ENCODE measurements at places on chromosomes 6 and 20. TPM values are rescaled to one million over a fixed set of nuclear protein-coding genes. Genes with fewer than 3 reads are reported as not detected.

GRCh38 chr6:73579851-73580246 is 59.0 kb upstream of the EEF1A1 start:
- H3K4me1 ChIP-seq, result peaks cover 36% of the 10 kb centered on the region
- no peak for DNase-seq
- H3K36me3 ChIP-seq, result no peaks in the 10 kb centered on the region
- H3K27ac ChIP-seq, result peak overlapping the region; percentile 85
- H3K27me3 ChIP-seq, result no peaks in the 10 kb centered on the region
- peak overlapping the region; percentile 28 for H3K4me3 ChIP-seq

Gene GJA10
- not detected for total RNA-seq

Gene WFDC12
- total RNA-seq, result not detected

DNA sequence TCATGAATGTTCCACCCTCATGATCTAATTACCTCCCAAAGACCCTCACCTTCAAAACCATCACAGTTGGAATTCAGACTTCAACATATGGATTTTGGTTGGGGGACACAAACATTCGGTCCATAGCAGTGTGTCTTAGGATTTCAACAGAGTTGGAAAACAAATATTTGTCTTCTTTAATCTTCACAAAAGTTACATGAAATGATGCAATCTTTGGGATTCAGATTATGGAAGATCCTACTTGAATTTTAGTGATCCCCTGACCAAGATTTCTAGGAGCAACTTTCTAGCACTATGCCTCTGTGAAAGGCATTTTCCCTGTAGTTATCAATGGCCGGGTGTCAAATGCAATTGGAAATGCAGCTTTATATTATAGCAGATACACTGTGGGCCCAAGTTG is 86.5 kb downstream of the TRMT11 start:
- no peaks in the 10 kb centered on the region for H3K36me3 ChIP-seq
- H3K27ac ChIP-seq, result no peak overlapping the region
- H3K4me1 ChIP-seq, result no peaks in the 10 kb centered on the region
- no peak for DNase-seq

Gene KIAA1755
- 3.1 TPM for total RNA-seq

Gene TDRD6
- 0.12 TPM for total RNA-seq

Gene HFE
- 6.4 TPM for total RNA-seq

- no peak for DNase-seq
- H3K27ac ChIP-seq, result no peak overlapping the region
- H3K36me3 ChIP-seq, result no peaks in the 10 kb centered on the region
- H3K4me1 ChIP-seq, result no peaks in the 10 kb centered on the region
- no peak overlapping the region for H3K4me3 ChIP-seq
- H3K27me3 ChIP-seq, result no peaks in the 10 kb centered on the region
These were observed 16.9 kb upstream of the SLC22A16 start for GRCh38 chr6:110493253-110493800.

GRCh38 chr6:12535586-12536314 is 180.8 kb upstream of the PHACTR1 start:
- DNase-seq, result no peak
- no peak overlapping the region for H3K27ac ChIP-seq
- no peaks in the 10 kb centered on the region for H3K4me1 ChIP-seq
- no peaks in the 10 kb centered on the region for H3K27me3 ChIP-seq

Gene NRSN1
- total RNA-seq, result not detected

DNA sequence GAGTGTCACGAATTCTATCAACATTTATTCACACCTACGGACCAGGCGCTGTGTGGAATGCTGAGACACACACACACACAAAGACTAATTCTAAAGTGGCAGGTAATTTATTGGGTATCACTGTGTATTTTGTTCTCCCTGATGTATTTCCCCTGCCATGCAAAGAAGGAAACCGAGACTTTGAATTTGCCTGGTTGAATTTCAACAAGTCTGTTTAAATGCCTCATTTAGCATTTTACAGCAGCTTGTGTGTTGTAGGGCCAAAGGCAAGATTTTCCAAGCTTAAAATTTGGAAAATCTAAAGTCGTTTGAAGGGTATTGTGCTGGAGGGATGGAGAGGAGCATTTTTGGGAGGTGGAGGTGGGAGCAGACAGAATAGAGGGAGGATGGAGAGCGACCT is 274.4 kb upstream of the ZFP64 start:
- no peaks in the 10 kb centered on the region for H3K27me3 ChIP-seq
- no peaks in the 10 kb centered on the region for H3K4me1 ChIP-seq
- H3K27ac ChIP-seq, result no peak overlapping the region
- no peak overlapping the region for H3K4me3 ChIP-seq

DNA sequence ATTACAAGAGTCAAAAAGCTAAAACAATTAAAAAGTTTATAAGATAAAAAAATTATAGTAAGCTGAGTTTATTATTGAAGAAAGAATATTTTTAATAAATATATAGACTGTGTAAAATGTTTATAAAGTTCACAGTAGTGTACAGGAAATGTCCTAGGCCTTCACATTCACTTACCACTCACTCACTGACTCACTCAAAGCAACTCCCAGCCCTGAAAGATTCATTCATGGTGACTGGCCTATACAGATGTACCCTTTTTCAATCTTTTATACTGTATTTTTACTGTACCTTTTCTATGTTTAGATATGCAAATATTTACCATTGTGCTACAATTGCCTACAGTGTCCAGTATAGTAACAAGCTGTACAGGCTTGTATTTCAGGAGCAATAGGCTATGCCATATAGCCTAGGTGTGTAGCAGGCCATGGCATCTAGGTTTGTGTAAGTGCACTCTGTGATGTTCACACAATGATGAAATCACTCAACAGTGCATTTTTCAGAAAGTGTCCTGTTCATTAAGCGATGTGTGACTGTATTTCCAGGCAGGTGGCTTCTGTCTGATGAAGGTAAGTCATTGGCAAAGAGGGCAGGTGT is 130.2 kb downstream of the BTBD3 start:
- H3K36me3 ChIP-seq, result no peaks in the 10 kb centered on the region
- DNase-seq, result no peak
- H3K4me1 ChIP-seq, result no peaks in the 10 kb centered on the region
- no peaks in the 10 kb centered on the region for H3K27me3 ChIP-seq
- H3K27ac ChIP-seq, result no peak overlapping the region
